ENCODE measurements at places on chromosomes 16 and 17.

- no peak for DNase-seq
Measured at GRCh38 chr17:43820759-43821158, 12.2 kb downstream of the MPP3 start.

GRCh38 chr17:39938140-39938869, 10.8 kb downstream of the LRRC3C start:
- no peak for DNase-seq

DNA sequence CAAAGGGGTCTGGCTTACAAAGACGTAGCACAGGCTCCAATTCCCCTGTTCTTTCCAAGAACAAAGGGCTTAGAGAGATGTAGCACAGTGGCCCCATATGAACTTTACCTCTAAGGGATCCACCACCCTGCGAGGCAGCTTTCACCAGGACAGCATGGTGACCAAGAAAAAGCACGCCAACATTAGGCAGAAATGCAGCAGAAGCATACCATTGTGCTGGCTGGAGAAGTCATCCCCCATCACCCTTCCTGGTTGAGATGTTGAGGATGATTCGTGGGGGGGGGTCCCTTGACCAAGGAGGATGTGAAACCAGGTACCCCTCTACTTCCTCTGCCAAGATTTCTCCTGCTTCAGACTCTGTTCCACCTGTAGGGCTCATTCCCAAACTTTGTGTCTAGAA, 48.4 kb downstream of the TMEM114 start:
- no peak for DNase-seq

GRCh38 chr17:8965394-8966168, at the start of gene PIK3R5:
Gene PIK3R5 (minus strand): TSS chr17:8965707. CDS start chr17:8911494, 54,213 bp downstream.
- DNase-seq = no peak
